Dermis blood vessel endothelial cell (primary cell): ENCODE measurements at places on chromosomes 7 and 10.

GRCh38 chr7:16671811-16672210 is 25.8 kb downstream of the BZW2 start:
- DNase-seq = no peak

GRCh38 chr7:50141854-50142253 is 48.8 kb upstream of the ZPBP start:
- DNase-seq = no peak

GRCh38 chr10:68550747-68551411 is 9.3 kb upstream of the TET1 start:
- peak; percentile 79 for DNase-seq

- no peak for DNase-seq
Observed at GRCh38 chr7:69208276-69208675, 390.0 kb upstream of the AUTS2 start.

- no peak for DNase-seq
Observed at GRCh38 chr10:103077491-103078308, 115.4 kb downstream of the NT5C2 start.

- no peak for DNase-seq
Observed at GRCh38 chr7:80726666-80727065, 88.2 kb downstream of the CD36 start.

GRCh38 chr7:8973601-8974000 is 540.2 kb downstream of the NXPH1 start:
- DNase-seq = no peak

- no peak for DNase-seq
Observed at GRCh38 chr10:28295336-28295735, 7.5 kb downstream of the MPP7 start.

GRCh38 chr7:41574377-41574776 is 128.5 kb downstream of the INHBA start:
- peak; percentile 72 for DNase-seq

- DNase-seq = no peak
Observed at GRCh38 chr7:119630406-119630969, 642.5 kb upstream of the KCND2 start.

GRCh38 chr10:102152545-102152890 is 329 bp downstream of the NOLC1 start:
- peak; percentile 47 for DNase-seq

GRCh38 chr10:34581801-34582532 is 233.1 kb downstream of the PARD3 start:
- peak; percentile 58 for DNase-seq

- DNase-seq = no peak
Observed at GRCh38 chr10:85609509-85609908, 757.1 kb downstream of the GRID1 start.

DNA sequence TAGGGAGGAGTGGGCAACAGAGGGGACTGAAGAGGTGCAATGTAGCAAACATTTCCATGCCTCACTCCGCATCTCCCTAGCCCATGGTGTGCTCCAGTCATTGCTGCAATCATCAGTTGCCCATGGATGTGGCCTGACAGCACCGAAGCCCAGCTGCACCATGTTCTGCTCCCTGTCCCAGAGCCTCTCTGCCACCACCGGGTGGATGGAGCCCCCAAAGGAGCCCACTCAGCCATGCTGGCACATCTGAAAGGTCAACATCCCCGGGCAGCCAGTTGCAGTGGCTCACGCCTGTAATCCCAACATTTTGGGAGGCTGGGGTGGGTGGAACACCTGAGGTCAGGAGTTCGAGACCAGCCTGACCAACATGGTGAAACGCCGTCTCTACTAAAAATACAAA is 336.4 kb upstream of the ZMIZ1 start:
- DNase-seq = no peak

GRCh38 chr7:3279147-3279818 is 21.8 kb upstream of the SDK1 start:
- no peak for DNase-seq

DNA sequence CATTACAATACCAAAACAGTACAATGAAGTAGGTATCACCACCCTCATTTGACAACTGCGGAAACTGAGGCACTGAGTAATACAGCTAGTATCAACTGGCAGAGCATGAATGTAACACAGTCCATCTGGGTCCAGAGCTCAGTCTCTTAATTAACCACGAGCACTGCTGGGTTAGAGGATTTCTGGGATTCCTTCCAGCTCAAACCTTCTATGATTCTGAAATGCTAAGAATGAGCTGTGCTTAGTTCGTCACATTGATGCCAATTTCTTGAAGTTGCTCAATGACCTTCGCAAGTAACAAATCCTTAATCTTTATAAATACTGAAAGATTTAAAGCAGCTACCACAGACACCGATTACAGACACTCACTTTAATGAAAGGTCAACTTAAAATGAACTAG is 62.5 kb downstream of the SGMS1 start:
- DNase-seq = no peak

DNA sequence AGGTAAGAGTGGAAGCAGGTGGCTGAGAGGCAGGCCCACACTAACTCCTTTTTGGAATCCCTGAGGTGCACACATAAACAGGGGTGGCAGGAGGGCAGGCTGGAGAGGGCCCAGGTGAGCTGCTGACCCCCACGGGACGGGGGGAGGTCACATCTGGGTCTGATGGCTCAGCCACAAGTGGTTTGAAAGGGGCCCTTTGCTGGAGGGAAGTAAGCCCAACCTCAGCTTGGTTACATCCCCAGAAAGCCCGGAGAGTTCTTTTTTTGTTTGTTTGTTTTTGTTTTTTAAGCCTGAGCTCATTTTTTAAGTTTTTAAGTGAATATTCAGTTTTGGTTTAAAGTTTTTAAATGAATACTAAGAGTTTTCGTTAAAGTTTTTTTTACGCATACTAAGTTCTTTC is 72.8 kb upstream of the CUX1 start:
- no peak for DNase-seq

DNA sequence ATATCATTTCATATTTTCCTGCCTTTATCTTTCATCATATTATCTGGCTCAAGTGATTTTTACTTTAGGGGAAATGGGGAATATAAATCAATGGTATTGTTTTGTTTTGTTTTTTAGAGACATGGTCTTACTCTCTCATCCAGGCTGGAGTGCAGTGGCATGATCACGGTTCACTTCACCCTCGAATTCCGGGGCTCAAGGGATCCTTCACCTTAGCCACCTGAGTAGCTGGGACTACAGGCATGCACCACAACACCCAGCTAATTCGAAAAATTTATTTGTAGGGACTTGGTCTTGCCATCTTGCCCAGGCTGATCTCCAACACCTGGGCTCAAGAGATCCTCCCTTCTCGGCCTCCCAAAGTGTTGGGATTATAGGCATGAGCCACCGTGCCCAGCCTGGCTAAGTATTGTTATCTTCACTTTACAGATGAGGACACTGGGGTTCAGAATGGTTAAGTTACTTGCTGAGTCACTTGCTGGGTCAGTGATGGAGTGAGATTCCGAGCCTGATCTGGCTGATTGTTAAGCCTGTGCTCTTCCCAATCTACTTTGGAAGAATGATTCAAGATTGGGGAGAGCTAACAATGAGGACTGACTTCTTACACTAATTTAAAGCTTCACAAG is 3.7 kb upstream of the SLC16A9 start:
- DNase-seq = no peak

DNA sequence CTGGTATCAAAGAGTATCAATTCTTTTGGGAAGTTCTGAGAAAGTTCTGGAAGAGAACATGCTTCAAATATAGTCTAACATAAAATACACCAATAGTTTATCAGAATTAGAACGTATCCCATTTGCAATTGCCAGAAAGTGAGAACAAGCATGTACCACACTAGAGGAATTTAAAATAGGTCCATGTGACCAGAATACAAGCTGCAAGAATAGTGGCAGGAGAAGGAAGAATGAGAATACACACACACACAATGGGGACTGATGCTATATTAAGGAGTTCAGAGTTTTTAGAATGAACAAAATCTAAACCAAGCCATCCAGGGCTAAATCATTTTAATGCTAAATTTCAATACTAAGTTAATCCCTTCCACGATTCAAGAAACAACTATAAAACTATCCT is 99.1 kb upstream of the TMEM168 start:
- no peak for DNase-seq

DNA sequence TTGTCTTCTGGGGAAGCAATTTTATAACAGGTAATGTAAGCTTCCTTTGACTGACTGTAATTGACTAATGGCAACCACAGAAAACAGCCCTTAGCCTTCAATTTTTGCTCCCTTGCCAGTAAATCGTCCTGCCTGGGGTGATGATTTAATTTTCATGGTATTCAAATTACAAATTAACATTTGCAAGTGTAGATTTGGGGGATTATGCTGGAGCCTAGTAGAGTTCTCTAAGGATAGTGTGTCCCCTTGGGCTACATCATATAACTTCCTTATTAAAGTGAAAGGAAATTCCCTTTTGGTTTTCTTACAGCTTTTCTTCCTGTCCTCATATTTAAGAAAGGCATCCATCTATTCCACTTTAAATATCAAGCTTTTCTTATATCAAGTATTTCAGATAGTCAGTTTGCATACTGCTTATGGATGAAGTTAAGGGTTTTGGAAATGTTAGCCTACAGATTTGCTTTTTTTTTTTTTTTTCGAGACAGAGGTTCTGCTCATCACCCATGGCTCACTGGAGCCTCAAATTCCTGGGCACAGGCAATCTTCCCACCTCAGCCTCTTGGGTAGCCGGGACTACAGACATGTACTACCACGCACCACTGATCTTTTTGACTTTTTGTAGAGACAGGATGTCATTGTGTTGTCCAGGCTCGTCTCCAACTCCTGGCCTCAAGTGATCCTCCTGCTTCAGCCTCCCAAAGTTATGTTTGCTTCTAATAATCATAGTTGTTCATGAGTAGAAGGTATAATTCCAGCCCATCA is 35.9 kb upstream of the HDAC9 start:
- DNase-seq = no peak

DNA sequence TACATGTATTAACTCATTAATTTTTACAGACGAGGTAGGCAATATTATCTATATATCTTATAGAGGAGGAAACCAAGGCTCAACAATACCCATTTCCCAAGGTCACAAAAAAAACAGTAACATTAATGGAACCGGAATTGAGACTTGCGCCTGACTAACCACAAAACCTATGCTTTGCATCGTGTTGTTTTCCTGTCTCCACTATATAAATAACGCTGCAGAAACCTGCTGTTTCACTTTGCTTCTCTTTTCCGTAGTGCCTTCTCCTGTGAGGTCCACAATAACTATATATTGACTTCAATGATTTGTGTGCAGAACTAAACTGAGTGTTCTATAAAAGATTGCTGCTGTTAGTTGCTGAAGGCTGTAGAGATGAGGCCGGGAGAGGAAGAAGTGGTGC is 97.7 kb upstream of the RPA3 start:
- DNase-seq = no peak

DNA sequence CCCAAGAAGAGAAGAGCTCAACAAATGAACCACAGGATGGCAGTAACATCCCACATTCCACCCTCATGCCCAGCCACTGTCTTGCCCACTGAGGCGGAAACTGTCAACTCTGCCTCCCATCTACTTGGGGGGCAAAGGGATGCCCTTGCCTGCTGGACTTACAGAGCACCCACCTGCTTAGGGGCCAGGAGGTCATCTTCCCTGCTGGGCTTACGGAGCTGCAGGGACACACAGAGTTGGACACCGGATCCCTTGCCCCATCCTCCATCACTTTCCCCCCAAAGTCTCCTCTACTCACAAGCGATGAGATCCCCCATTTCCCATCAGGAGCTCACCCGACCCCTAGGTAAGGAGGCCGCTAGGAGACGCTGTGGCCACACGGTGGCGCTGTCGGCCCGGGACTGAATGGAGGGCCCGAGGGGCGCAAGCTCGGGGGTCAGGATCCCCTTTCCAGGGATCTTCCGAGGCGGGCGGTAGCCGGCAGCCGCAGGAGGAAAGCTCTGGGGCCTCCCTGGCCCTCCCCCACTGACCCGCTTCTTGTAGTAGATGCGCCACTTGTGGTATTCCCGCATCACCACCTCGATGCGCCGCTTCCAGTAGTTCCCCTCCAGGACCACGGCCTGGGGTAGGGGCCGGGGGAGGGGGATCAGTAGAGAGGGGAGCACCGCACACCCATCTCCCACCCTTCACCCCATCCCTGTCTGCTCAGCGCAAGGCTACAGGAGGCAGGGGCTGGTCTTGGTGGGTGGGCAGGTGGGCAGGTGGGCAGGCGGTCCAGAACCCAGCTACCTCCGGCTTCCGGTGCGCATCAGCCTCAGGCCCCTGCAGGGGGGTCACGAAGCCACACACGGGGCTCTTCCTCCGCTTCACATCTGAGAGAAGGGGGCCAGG is 17.3 kb downstream of the MLXIPL start:
- DNase-seq = peak; percentile 63

- DNase-seq = no peak
Observed at GRCh38 chr7:150731916-150732315, 5.3 kb upstream of the GIMAP5 start.

- DNase-seq = no peak
Observed at GRCh38 chr10:75495434-75496190, 64.2 kb downstream of the LRMDA start.

GRCh38 chr10:74991435-74991834 is 120.0 kb upstream of the SAMD8 start:
- DNase-seq = no peak

DNA sequence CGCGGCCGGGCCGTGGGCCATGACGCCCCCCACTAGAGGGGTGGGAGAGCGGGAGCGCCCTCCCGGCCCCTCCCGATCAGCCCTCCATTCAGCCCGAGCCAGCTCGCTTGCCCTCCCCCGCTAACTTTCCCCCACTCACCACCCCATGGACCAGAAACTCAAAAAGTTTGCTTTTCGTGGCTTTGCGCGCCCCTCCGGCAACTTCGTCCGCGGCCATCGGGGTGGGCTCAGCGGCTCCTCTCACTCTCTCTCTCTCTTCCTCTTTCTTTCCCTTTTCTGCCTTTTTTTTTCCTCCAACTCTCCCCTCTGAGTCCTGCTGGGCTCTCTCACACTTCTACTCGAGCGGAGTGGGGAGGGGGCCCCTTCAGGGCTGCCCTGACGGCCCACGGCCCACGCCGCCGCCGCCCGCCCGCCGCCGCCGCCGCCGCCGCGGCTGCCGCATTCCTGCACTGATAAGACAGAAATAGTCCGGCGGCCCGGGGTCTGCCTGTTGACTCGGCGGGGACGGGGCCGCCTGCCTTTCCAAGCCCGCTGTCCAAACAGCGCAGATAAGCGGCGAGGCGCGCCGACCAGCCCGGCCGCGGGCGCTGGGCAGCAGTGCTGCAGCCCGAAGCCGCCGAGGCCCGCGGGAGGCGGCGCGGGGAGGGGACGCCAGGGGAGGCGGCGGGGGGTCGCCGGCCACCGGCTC is at the start of gene SMARCD3:
Gene SMARCD3 (minus strand): TSS at position 349 of the 688 bp plus-strand sequence. CDS start 132 bp downstream, at position 217.
- DNase-seq = peak; percentile 62

DNA sequence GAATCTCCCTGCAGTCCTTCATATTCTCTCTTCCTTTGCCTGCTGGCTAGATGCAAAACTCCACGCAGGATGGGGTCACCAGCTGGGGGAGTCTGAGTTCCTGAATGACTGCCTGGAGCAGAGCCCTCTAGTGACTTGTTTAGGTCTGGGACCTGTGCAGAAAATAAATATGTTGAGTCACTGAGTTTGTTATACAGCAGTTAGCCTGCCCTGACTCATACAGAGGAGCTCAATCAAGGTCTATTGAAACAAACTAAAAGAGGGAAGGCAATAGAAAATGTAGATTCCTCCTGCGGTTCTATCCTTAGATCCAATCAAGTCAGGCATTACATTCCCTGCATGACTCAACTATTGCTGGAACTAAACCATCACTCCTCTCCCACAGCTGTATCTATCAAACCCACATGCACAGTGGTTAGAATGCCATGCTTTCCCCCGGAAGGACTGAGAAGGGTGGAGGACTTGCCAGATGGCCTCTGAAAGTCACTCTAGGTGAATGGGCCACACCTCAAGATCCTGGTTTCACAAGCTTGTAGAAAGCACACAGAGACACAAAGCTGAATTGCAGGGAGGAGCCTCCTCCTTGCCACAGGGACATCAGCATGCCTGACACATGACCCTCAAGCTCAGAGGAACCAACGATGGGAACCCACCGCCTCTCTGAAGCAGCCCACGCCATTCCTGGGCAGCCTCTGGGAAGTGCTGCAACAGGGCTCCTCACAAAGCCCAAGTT is 73.9 kb downstream of the SH3PXD2A start:
- DNase-seq = peak; percentile 51
